Stimulated activated CD4-positive, alpha-beta T cell treated with anti-CD3 and anti-CD28 coated beads, Interleukin-1b, Interleukin-23, amount 100 ng/mL, for 1 hour (primary cell): ENCODE measurements at places on chromosomes 3 and 15.

DNA sequence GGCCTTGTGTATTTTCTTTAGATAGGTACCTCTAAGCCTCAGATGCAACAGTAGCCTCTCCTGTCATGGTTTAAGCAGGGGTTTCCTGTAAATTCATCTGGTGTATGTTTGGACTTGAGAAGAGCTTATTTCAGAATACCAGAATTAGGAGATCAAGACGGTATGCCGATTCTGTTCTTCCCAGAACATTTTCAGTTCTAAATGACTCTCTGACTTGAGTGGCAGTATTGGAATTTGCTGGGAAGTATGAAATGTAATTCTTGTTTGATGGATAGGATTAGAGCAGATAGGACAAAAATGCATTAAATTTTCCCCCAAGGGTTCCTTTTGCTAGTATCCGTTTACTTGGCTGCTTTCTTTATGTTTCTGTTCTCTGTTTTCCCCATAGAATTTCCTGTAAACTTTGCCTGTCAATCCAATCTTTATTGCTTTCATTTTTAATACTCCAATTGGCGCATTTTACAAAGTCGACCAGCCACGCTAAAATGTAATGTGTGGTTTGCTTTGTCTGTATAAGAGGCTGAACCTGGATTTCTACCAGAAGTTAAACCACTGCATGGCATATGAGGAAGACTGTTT lies 612.2 kb downstream of the RBMS3 start:
- no peak for DNase-seq

DNA sequence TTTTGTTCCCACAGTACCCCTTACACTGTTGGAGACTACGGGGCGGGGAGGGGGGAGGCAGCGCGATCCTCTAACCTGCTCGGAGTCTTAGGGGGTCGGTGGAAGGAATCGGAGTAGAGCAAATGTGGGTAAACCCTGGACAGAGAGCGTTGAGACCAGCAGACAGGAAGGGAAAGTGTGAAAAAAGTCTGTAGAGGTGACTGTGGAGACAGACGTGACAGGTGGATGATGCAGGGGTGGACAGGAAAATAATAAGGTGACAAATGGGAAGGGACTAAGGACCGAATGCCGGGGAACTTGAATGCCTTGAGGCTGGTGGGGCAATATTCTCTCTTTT lies 424 bp downstream of the EAF2 start:
- DNase-seq: no peak

GRCh38 chr3:118801899-118802298 lies 232.7 kb downstream of the IGSF11 start:
- DNase-seq: no peak

GRCh38 chr15:100373120-100373896 lies 31.5 kb upstream of the ADAMTS17 start:
- DNase-seq: no peak

GRCh38 chr3:37949866-37950265 lies 40.7 kb upstream of the VILL start:
- no peak for DNase-seq

- DNase-seq: no peak
Measured at GRCh38 chr3:64501298-64501906, 186.4 kb downstream of the ADAMTS9 start.

DNA sequence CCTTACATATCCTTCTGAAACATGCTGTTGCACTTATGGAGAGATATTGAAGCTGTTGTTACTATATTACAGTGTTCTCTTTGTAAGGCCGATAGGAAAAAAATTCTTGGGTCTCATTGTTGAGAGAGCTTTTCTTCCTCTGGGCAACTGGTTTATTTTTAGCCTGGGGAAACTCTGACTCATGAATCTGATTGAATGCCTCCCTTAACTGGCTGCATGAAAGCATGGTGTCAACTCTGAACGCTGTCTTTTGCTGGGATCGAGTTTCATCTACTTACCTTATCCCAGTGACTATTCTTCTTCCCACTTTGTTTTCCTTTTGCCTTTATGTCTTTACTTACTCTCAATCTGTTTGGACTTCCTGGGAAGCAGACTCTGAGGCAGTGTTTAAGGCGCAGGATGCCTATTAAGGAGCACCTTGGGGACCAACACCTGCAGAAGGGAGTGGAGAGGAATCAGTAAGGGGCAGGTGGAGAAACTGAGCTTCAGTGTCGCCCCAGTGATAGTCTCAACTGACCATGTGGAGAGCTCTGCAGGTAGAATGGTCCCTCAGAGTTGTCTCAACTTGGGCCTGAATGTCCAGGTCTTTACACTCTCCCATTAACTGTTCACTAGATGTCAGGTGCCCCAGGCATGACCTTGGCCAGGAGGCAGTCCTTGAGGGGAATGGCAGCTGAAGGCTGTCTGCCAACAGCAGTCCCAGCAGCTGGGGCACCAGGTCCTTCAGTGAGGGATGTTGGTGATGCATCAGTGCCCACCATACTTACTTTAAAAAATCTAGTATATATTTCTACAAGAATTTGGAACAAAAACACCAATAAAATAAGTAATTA lies 88.9 kb upstream of the CCNL1 start:
- no peak for DNase-seq

DNA sequence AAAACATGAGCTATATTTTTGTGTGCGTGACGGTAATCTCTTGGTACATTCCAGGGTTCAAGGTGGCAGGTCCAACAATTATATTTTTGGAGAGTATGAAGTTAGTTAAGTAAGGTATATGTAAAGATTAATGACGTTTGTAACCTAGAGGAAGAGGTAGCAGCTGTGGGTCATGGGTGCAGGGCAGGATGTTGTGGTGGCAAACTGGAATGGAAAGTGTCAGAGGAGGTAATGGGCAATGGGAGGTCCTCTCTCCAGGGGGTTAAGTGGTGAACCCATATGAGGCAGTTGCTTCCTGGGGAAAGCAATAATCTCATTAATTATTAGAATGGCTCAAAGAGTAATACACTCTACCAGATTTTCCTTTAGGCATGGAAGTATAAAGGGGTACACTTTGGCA lies 1.0 kb upstream of the CD200R1L start:
- no peak for DNase-seq

GRCh38 chr3:126555795-126556636 lies 2.7 kb downstream of the C3orf22 start:
- no peak for DNase-seq

GRCh38 chr3:33773637-33774036 lies 24.8 kb upstream of the PDCD6IP start:
- DNase-seq: no peak

- DNase-seq: no peak
Measured at GRCh38 chr3:81580355-81580754, 181.1 kb downstream of the GBE1 start.

DNA sequence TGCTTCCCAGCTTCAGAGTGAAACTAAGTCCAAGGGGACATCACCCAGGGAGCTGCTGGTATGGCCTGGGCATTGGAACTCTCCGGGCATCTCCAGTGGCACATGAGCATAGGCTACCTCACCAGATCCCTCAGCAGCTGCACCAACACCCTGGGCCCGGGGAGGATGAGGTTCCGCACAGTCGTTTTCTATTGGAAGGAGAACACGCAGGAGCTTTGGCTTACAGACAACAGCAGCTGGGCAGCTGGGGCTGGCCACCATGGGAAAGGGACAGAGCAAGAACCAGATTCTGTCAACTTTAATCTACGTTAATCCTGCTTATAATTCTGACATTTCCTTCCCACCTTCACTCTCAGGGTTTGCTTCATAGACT lies 65.5 kb downstream of the MYO1E start:
- DNase-seq: no peak

DNA sequence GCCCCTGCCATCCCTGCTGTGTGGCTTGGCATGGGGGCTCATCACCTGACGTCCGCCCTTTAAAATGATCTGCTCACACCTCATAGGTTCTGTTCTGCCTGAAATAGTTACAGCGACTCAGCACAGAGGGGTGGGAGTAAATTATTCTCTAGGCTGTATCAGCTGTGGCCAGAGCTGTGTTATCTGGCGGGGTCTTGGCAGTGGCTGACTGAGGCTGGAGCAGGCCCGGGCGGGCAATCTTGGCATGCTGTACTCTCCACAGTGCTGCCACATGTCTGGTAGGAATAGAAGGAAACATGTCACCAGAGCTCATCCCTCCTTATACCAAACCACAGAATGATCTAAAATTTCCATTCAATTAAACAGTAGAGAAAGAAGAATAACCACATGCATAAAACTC lies 499.9 kb upstream of the LMCD1 start:
- DNase-seq: no peak

- DNase-seq: no peak
Measured at GRCh38 chr15:60973637-60974415, 255.3 kb downstream of the RORA start.

DNA sequence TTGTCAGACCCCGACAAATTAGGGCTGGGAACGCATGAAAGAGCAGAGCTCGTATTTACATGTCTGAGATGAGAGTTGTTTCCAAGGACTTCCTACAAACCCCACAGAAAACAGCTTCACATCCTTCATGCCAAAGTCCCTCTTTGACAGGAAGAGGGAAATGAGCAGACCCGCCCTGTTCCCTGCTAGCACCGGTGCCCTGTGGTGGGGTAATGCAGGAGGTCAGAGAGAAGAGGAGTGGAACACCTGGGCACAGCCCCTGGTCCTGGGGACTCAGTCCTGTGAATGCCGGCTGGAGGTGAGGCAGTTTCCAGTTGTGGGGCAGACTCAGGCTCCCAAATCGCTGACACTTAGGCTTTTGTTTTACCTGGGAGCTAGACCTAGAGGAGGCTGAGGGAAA lies 4.0 kb downstream of the PLA2G4D start:
- no peak for DNase-seq

DNA sequence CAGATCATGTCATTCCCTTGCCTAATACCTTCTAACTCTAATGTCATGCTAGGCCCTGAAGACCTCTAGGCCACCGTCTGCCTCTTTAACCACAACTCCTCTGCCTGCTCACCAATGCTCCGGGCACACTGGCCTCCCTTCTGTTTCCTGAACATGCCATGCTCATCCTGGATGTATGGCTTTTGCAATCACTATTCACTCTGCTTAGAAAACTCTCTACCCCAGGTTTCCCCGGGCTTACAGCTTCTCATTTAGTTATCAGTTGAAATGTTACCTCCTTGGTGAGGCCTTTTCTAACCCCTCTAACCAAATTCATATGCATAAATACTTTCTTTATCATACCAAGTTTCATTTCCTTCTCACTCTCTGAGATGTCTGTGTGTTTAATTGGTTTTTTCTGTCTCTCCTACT lies 727.8 kb upstream of the CFAP20DC start:
- DNase-seq: no peak

GRCh38 chr3:149534671-149535332 lies 60.3 kb downstream of the TM4SF4 start:
- no peak for DNase-seq

DNA sequence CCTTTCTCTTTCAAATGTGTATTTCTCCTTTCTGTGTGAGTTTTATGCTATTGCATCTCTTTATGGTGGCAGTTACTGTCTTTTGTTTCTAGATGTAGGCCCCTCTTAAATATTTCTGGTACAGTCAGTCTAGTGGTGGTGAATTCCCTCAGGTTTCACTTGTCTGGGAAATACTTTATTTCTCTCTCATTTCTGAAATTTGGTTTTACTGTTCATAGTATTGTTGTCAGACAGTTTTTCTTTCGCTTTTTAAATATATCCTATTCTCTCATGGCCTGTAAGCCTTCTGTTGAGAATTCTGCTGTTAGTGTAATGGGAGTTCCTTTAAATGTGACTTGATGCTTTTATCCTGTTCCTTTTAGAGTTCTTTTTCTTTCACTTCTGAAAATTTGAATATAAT lies 874.0 kb downstream of the PLOD2 start:
- DNase-seq: no peak

GRCh38 chr3:130969621-130970020 lies 57.0 kb downstream of the ASTE1 start:
- DNase-seq: no peak

DNA sequence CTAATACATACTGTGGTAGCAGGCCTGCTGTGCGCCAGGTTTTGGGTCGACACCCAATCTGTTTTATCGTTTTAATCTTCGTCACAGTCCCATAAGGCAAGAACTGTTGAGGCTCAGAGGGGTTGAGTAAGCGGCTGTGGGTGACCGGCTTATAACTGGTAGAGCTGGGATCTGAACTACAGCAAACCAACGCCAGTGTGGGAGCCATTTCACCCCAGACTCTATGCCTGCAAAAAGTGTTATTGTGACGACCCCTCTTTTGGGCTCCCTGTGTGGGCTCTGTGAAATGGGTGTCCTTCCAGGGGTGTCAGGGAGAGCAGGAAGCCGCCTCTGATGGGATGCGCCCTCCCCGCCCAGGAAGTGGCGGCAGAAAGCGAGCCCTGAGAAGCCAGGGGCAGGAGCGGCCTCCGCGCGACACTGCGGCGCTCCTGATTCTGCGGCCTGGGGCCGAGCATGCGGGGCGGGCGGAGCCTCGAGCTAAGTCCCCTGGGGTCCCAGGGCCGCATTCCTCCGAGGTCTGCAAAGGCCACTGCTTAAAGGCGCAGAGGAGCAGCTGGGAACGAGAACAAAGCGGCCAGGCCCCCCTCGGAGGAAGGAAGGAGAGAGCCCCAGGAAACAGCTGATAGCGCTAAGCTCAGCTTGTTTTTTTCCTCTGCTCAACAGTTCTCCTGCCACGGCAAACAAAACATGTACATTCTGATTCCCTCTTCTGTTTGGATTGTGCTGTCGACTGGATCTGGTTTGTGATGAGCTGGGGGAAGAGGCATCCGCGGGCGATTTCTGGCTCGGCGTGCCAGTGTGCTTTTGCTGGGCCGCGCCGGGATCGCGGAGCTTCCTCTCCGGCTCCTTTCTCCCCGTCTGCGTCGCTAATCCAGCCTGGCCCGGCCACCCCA lies 33.9 kb downstream of the GRK7 start:
- DNase-seq: no peak

GRCh38 chr3:126867863-126868200 lies 115.1 kb upstream of the PLXNA1 start:
- DNase-seq: no peak

DNA sequence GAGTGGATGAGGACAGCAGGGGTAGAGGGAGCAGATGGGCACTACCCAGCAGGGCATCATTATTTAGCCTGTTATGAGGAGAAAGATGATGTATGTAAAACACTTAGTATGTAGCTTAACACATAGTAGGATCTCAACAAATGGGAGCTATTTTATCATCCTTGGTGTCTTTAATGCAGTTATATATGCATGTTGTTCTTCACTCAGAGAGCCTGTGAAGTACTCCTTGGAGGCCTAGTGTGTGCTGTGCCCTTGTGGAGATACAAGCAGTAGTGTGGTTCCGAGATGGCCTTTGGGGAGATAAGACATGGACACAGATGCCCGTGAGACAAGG lies 124.2 kb downstream of the LIPC start:
- no peak for DNase-seq

GRCh38 chr15:40785814-40786213 lies 16.0 kb downstream of the C15orf62 start:
- DNase-seq: no peak

- DNase-seq: no peak
Measured at GRCh38 chr3:99974989-99975388, 139.3 kb downstream of the FILIP1L start.

- DNase-seq: no peak
Measured at GRCh38 chr3:132637590-132637989, 22.0 kb downstream of the ACAD11 start.

- DNase-seq: no peak
Measured at GRCh38 chr3:13217736-13218540, 144.7 kb upstream of the IQSEC1 start.

- DNase-seq: no peak
Measured at GRCh38 chr3:120506828-120507774, 56.3 kb upstream of the FSTL1 start.
